Left renal cortex interstitium (tissue), 4 donors: ENCODE measurements at places on chromosomes 13 and 19.

DNA sequence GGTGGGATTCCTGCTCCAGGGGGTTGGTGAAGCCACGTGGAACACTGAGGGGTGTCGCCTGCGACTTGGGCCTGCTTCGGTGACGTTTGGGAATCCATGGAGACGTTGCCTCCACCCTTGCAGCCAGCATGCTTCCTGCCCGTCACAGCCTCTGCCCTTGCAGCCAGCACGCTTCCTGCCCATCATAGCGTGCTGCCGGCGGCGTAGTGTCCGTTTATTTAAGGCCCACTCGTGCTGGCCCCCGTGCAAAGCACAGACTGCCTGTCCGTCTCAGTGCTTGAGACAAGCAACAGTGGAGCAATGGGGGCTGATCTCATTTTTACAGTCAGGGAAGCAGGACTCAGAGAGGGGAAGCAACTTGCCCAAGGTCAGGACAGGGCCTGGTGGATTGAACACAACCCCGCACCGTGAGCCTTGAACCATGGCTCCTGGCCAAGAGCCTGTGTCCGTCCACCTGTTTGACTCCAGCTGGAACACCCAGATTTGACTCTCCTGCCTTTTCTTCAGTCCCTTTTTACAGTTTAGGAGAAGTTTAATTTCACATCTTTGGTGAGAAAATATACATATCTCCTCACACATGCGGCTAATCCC, 149.6 kb downstream of the TEX29 start:
- DNase-seq: no peak

GRCh38 chr13:51619614-51620013, 35.4 kb downstream of the WDFY2 start:
- DNase-seq: no peak

DNA sequence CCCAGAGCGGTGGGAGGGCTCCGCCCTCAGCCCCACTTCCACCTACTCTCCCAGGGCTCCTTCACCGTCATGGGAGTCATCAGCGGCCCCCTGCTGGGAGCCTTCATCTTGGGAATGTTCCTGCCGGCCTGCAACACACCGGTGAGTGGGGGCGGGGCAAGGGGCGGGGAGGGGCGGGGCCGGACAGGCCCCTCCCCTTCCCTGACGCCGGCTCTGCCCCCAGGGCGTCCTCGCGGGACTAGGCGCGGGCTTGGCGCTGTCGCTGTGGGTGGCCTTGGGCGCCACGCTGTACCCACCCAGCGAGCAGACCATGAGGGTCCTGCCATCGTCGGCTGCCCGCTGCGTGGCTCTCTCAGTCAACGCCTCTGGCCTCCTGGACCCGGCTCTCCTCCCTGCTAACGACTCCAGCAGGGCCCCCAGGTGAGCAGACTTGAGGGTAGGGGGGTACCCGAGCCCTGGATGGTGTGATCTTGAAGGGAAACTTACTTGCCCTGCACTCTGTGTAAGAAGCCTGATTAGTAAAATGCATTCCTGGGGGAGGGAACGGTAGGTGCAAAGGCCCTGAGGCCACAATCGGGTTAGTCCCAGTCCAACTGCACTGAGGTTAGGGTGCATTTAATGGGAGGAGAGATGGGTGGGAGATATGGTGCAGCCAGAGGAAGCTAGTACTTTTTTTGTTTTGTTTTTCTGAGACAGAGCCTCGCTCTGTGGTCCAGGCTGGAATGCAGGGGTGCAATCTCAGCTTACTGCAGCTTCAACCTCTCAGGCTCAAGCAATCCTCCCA, 12.1 kb downstream of the SLC5A5 start:
- no peak for DNase-seq

- no peak for DNase-seq
Observed at GRCh38 chr13:105758918-105759860, 776.3 kb downstream of the EFNB2 start.

DNA sequence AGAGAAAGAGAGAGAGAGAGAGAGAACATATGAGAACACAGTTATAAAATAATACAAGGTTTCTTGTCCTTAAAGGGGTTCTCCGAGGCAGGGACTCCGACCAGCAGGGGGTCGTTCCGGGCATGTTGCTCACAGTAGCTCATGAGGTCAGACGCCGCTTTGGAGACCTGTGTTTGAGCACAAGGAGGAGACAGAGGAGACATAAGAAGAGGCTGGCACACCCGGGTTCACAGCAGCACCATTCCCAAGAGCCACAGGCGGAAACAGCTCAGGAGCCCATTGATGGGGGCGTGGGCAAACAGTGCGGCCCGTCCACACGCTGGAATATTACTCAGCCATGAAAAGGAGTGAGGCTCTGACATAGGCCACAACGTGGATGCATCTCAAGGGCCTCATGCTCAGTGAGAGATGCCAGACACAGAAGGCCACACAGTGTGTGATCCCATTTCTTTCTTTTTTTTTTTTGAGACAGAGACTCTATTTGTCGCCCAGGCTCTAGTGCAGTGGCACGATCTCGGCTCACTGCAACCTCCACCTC, 39.1 kb downstream of the GADD45B start:
- DNase-seq: no peak
